ENCODE measurements at places on chromosomes 11 and 22. TPM values are rescaled to one million over a fixed set of nuclear protein-coding genes. Genes with fewer than 3 reads are reported as not detected.

Gene LRRC75B
- total RNA-seq: 3.0 TPM

Gene OR8D1
- total RNA-seq: not detected

GRCh38 chr22:46132830-46133587 lies 17.3 kb upstream of the PPARA start:
- no peak overlapping the region for H3K4me3 ChIP-seq
- DNase-seq: no peak
- H3K27me3 ChIP-seq: no peaks in the 10 kb centered on the region
- H3K4me1 ChIP-seq: peaks cover 15% of the 10 kb centered on the region
- H3K27ac ChIP-seq: no peak overlapping the region

DNA sequence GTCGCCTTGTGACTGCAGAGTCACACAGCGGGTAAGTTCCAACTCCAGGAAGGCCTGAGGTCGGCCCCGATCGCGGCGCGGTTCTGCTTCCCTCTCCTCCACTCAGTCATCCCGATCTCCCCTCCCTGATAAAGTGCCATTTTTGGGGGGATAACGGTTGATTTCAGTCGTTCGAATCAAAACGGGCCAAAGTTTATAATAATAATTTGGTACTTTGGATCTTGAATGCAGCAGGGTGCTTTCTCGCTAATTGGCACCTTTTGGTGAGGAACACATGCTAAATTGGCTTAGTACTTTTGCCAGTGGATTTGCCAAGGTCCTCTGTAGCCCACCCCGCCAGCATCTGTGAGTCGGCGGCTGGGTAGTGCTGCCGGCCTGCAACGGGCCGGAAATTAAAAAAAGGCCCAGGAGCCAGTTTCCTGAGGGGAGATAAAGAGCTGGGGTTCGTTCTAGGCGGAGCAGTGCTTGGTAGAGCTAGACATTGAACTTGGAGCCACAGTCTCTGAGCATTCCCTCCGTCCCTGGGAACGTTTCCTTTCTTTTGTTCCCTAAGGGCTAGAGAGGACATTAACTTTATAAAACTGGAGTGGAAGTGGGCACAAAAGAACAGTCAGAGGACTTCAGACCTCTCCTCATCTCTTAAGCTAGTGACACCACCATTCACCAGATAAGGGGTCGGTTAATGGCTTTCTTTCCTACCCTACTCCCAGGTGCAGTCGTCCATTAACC lies 997 bp downstream of the UBE2L3 start:
- peak overlapping the region; percentile 91 for H3K27ac ChIP-seq
- peaks cover 44% of the 10 kb centered on the region for H3K4me1 ChIP-seq
- H3K36me3 ChIP-seq: no peaks in the 10 kb centered on the region
- no peak for DNase-seq
- H3K4me3 ChIP-seq: peak overlapping the region; percentile 70
- H3K27me3 ChIP-seq: no peaks in the 10 kb centered on the region

- no peak overlapping the region for H3K4me3 ChIP-seq
- no peaks in the 10 kb centered on the region for H3K36me3 ChIP-seq
- no peaks in the 10 kb centered on the region for H3K4me1 ChIP-seq
- H3K27ac ChIP-seq: no peak overlapping the region
- H3K27me3 ChIP-seq: no peaks in the 10 kb centered on the region
Measured at GRCh38 chr11:93842461-93842860, 8.0 kb downstream of the VSTM5 start.

- H3K27me3 ChIP-seq: no peaks in the 10 kb centered on the region
- no peak overlapping the region for H3K27ac ChIP-seq
- H3K4me3 ChIP-seq: no peak overlapping the region
- H3K36me3 ChIP-seq: no peaks in the 10 kb centered on the region
Measured at GRCh38 chr11:104106136-104106754, 57.7 kb downstream of the PDGFD start.

DNA sequence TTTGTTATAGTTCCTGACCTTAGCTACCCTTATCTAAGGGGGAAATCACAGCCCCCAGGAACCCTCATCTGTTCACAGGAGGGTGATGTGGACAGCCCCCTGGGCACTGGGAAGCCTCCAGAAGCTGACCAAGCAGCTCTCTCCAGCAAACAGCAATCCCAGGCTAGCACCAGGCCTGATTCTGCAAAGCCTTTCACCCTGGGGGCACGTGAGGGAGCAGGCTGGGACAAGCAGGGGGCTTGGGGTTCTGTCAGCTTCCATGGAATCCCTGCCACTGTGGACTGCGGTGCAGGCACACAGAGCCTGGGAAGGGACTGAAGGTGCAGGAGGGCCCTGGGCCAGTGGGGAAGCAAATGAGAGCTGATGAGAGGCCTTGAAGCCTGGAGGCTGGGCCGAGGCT lies 2.1 kb downstream of the PGAP2 start:
- H3K27ac ChIP-seq: peak overlapping the region; percentile 15
- no peak for DNase-seq
- H3K36me3 ChIP-seq: no peaks in the 10 kb centered on the region
- H3K27me3 ChIP-seq: no peaks in the 10 kb centered on the region
- no peaks in the 10 kb centered on the region for H3K4me1 ChIP-seq
- no peak overlapping the region for H3K4me3 ChIP-seq

DNA sequence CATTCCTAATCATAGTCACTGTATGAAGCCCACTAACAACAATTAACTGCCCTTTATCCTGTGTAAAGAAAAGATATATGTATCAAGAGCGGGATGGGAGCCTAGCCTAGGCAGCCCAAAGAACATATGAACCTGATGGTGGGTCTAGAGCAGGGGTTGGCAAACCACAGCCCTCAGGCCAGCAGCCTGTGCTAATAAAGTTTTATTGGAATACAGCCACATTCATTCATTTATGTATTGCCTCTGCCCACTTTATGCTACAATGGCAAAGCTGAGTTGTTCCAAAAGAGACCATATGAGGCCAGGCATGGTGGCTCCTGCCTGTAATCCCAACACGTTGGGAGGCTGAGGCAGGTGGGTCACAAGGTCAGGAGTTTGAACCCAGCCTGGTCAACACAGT lies 13.5 kb downstream of the PRR14L start:
- H3K27me3 ChIP-seq: no peaks in the 10 kb centered on the region
- no peak overlapping the region for H3K4me3 ChIP-seq
- H3K36me3 ChIP-seq: no peaks in the 10 kb centered on the region
- no peak for DNase-seq
- peaks cover 19% of the 10 kb centered on the region for H3K4me1 ChIP-seq

Gene CYTH4
- 5.9 TPM for total RNA-seq

GRCh38 chr11:110645253-110645652 lies 67.0 kb downstream of the ARHGAP20 start:
- no peak overlapping the region for H3K4me3 ChIP-seq
- no peaks in the 10 kb centered on the region for H3K36me3 ChIP-seq
- H3K27me3 ChIP-seq: no peaks in the 10 kb centered on the region
- no peak for DNase-seq

GRCh38 chr11:47317064-47317828 lies 35.3 kb downstream of the MYBPC3 start:
- no peak overlapping the region for H3K4me3 ChIP-seq
- no peaks in the 10 kb centered on the region for H3K4me1 ChIP-seq
- H3K36me3 ChIP-seq: peaks cover 58% of the 10 kb centered on the region

Gene ACAT1
- total RNA-seq: 175 TPM

DNA sequence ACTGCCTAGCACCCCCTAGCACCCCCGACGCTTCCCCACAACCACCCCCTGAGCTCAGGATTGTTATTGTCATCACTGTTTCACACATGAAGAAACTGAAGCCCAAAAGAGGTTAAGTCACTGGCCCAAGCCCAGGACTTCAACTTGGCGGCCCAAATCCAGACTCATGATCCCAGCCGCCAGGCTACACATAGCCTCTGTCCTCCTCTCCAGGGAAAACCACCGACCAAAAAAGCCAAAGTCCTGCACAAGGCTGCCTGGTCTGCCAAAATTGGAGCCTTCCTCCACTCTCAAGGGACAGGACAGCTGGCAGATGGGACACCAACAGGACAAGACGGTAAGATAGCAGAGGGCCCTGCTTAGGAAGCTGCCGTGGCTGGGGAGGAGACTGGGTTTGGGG lies 10.8 kb downstream of the L3MBTL2 start:
- no peak for DNase-seq
- no peak overlapping the region for H3K4me3 ChIP-seq
- no peaks in the 10 kb centered on the region for H3K27me3 ChIP-seq
- peaks cover 28% of the 10 kb centered on the region for H3K4me1 ChIP-seq

DNA sequence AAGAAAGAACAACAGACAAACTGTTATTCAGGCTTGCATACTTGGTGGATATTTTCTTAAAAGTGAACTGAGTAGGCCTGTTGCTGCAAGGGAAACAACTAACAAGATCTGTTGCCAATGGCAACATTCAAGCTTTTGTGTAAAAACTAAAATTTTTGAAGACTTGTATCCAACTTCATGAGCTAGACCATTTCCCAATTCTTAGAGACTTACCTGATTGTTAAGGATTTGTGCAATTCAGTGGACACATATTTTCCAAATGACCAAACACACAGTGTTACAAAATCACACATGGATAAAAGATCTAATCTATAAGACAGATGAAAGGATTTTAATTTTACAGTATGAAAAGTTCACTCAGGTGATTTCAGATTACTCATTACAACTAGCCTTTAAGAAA lies 564.1 kb downstream of the CNTN5 start:
- H3K4me1 ChIP-seq: no peaks in the 10 kb centered on the region
- no peaks in the 10 kb centered on the region for H3K36me3 ChIP-seq
- H3K27me3 ChIP-seq: no peaks in the 10 kb centered on the region

Gene CCDC90B
- total RNA-seq: 20.9 TPM

DNA sequence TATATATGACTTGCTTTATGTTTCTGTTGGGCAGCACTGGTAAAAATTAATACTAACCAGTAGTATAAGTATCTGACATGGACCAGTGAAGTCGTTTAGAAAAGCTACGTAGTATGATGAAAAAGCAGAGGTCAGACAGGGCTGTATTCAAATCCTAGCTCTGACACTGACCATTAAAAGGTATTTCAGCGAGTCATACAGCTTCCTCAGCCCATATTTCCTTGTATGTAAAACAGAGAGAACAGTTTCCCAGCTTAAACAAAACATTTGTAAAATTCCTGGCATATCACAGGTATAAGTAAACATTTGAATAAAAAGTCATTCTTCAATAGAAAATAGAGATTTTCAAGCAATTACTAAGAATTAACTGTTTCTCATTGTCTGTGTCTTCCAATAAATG lies 4.2 kb downstream of the NOX4 start:
- no peak overlapping the region for H3K27ac ChIP-seq
- H3K27me3 ChIP-seq: no peaks in the 10 kb centered on the region
- H3K4me3 ChIP-seq: peak overlapping the region; percentile 1

- no peak overlapping the region for H3K27ac ChIP-seq
- H3K4me3 ChIP-seq: no peak overlapping the region
- no peaks in the 10 kb centered on the region for H3K4me1 ChIP-seq
- no peaks in the 10 kb centered on the region for H3K27me3 ChIP-seq
Measured at GRCh38 chr22:50143096-50143495, 27.4 kb upstream of the PANX2 start.

Gene ANO5
- 38.7 TPM for total RNA-seq

- no peaks in the 10 kb centered on the region for H3K4me1 ChIP-seq
- no peak for DNase-seq
- no peak overlapping the region for H3K27ac ChIP-seq
Measured at GRCh38 chr22:36636916-36637315, 66.6 kb downstream of the CACNG2 start.

Gene KBTBD3
- 3.3 TPM for total RNA-seq

Gene OR52I2
- not detected for total RNA-seq

GRCh38 chr11:77449060-77449521 lies 24.8 kb downstream of the PAK1 start:
- H3K27ac ChIP-seq: no peak overlapping the region
- no peaks in the 10 kb centered on the region for H3K36me3 ChIP-seq
- no peaks in the 10 kb centered on the region for H3K4me1 ChIP-seq

GRCh38 chr11:70302419-70302752 lies 31.9 kb downstream of the PPFIA1 start:
- H3K4me1 ChIP-seq: no peaks in the 10 kb centered on the region
- no peak for DNase-seq
- H3K36me3 ChIP-seq: no peaks in the 10 kb centered on the region
- no peak overlapping the region for H3K4me3 ChIP-seq
- no peak overlapping the region for H3K27ac ChIP-seq

DNA sequence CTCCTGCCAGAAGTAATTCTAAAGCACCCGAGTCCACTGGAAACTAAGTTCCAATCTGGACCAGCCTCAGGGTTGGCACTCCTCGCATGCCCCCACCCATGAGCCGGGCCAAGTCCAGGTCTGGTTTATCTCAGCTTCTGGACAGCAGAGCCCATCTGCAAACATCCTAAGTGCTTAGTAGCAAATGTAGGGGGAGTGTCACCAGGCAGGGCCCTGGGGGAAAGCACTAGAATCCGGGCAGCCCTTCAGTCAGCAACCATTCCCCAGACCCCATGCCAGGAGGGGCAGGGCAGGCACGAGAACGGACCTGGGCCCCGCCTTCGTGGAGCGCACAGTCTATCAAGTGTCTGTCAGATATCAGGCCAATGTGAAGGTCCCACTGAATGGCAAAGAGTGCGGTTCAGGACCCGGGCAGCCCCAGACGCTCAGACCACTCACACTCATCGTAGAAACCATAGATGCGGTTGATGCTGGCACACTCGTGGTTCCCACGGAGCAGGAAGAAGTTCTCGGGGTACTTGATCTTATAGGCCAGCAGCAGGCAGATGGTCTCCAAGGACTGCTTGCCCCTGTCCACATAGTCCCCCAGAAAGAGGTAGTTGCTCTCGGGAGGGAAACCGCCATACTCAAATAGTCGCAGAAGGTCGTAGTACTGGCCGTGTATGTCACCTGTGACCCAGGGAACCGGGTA lies 1.3 kb downstream of the PPP1CA start:
- peak overlapping the region; percentile 95 for H3K27ac ChIP-seq
- peaks cover 36% of the 10 kb centered on the region for H3K36me3 ChIP-seq
- DNase-seq: no peak
- H3K4me1 ChIP-seq: no peaks in the 10 kb centered on the region
- H3K27me3 ChIP-seq: no peaks in the 10 kb centered on the region

- H3K27ac ChIP-seq: peak within 1 kb of the TSS; percentile 94
- DNase-seq: peak; percentile 94
- no peaks in the 10 kb centered on the region for H3K4me1 ChIP-seq
- H3K36me3 ChIP-seq: no peaks in the 10 kb centered on the region
Measured at GRCh38 chr11:118435893-118436624, at the start of gene KMT2A. Gene KMT2A (plus strand): TSS chr11:118436492. CDS start chr11:118436513, 21 bp downstream.

DNA sequence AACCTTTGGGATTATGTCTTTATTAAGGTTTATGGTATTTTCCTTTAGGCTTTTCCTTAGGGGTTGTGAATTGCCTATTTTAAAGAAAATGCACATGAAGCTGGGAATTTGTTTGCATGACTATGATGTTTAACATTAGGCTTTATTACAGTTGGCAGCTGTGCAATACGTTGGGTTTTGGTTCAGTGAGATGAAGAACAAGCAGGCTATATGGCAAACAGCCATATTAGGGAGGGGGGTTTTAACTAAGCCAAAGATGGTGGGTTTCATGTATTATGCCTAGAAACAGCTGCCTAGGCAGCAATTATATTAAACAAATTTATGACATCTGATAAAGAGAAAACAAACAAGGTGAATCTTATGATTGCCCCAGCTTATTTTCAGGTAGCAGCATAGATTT lies 880.8 kb downstream of the FAM181B start:
- no peaks in the 10 kb centered on the region for H3K4me1 ChIP-seq
- H3K36me3 ChIP-seq: no peaks in the 10 kb centered on the region
- DNase-seq: no peak
- no peak overlapping the region for H3K4me3 ChIP-seq
- H3K27ac ChIP-seq: no peak overlapping the region

Gene HEPN1
- total RNA-seq: not detected

Gene OR51D1
- total RNA-seq: not detected

GRCh38 chr11:24124876-24125275 lies 372.0 kb upstream of the LUZP2 start:
- H3K4me3 ChIP-seq: no peak overlapping the region
- no peaks in the 10 kb centered on the region for H3K4me1 ChIP-seq
- no peaks in the 10 kb centered on the region for H3K27me3 ChIP-seq
- no peak overlapping the region for H3K27ac ChIP-seq
- H3K36me3 ChIP-seq: no peaks in the 10 kb centered on the region
- no peak for DNase-seq

- H3K4me1 ChIP-seq: no peaks in the 10 kb centered on the region
- no peak overlapping the region for H3K4me3 ChIP-seq
- H3K27me3 ChIP-seq: no peaks in the 10 kb centered on the region
- DNase-seq: no peak
- no peaks in the 10 kb centered on the region for H3K36me3 ChIP-seq
Measured at GRCh38 chr11:99632969-99633368, 612.2 kb downstream of the CNTN5 start.
